ENCODE measurements at places on chromosomes 7 and 10. TPM values are rescaled to one million over a fixed set of nuclear protein-coding genes. Genes with fewer than 3 reads are reported as not detected.

COL1A2 gene
- 866 TPM for total RNA-seq

SPDYE9 gene
- total RNA-seq = 1.9 TPM

- H3K36me3 ChIP-seq = no peaks in the 10 kb centered on the region
- H3K4me3 ChIP-seq = no peak overlapping the region
- DNase-seq = peak; percentile 52
- H3K4me1 ChIP-seq = peaks cover 7% of the 10 kb centered on the region
Measured at GRCh38 chr10:43204943-43205671, 61.8 kb downstream of the RASGEF1A start.

FAM24B gene
- total RNA-seq = 18.3 TPM
